ENCODE measurements at places on chromosomes 7 and 10.

GRCh38 chr10:26567351-26567721 lies 129.2 kb downstream of the APBB1IP start:
- no peak for DNase-seq

DNA sequence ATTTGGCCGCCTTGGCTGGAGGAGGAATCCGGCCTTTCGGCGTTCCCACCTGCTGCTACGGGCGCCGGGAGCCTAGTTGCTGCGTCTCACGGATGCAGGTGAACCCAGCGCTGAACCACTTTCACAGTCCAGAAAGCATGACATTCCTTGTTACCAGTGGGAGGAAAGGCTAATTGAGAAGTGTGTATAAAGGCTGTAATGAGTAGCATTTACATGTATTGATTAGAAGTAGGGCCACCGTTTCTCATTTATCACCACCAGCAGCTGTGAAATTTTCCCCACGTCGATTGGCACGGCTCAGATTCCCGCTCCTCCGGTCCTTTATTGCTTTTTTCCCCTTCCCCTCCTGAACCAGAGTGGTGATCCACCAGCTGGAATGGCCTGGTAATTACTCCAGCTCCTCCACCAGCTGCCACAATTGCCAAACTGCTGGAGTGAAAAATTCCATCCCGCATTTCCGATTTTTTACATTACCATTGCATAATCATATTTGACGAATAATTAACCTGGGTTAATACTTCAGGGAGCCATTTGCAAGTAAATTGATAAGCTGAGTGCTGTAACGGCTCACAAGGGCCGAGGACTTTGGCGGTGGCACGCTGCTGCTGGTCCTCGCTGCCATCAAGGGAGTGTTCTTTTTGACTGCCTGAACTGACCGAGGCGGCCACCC lies 153.3 kb downstream of the POU6F2 start:
- no peak for DNase-seq

DNA sequence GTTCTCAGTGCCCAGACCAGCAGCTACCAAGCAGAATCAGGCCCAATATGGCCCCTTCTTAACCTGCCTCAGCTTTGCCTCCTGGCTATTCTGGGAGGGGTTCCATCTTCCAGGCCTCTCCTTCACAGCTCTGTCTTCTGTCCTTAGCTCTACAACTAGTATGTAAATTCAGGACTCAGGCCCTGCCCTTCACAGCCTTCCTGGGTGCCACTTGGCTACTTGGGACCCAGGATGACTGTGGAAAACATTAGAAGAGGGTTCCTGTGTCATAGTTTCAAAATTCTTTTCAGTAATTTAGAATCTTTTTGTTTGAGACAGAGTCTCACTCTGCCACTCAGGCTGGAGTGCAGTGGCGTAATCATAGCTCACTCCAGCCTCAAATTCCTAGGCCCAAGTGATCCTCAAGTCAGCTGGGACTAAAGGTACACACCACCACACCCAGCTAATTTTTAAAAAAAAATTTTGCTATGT lies 33.2 kb upstream of the PAPSS2 start:
- DNase-seq, result no peak

- no peak for DNase-seq
Observed at GRCh38 chr7:17042211-17042610, 160.4 kb upstream of the AGR3 start.

DNA sequence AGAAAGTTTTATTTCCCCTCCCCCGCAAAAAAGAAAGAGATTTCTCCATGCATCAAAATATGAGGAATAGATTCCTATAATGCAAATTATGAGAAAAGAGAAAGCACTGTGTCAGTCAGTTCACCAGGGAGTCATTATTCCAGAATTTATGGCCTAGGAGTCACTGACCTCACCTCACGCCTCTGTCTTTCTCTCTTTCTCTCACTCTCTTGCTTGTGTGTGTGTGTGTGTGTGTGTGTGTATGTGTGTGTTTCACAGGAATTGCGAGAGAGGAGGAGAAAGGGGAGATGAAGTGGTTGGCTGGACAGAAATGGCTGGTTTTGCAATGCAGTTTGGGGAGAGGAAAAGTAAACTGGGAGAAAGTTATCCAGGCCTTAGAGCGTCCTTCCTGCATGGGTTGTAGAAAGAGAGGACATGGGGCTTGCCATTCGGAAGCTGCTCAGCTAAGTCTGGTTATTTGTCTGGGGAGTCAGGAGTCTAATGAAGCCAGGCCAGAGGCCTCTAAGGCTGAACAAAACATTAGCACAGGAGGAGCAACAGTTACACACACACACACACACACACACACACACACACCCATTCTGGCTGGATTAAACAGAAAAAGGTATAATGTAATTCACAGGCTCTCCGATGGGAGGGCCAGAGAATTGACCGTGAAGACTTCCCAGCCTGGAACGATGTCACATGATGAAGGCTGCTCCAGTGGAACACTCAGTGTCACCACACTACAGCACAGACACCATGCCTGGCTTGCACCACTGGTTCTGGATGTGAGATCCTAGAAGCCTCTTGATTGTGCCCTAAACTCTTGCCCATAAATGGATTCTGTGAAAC lies 12.8 kb upstream of the FFAR4 start:
- DNase-seq, result no peak

- DNase-seq, result no peak
Observed at GRCh38 chr10:111093741-111094380, 17.0 kb downstream of the ADRA2A start.

DNA sequence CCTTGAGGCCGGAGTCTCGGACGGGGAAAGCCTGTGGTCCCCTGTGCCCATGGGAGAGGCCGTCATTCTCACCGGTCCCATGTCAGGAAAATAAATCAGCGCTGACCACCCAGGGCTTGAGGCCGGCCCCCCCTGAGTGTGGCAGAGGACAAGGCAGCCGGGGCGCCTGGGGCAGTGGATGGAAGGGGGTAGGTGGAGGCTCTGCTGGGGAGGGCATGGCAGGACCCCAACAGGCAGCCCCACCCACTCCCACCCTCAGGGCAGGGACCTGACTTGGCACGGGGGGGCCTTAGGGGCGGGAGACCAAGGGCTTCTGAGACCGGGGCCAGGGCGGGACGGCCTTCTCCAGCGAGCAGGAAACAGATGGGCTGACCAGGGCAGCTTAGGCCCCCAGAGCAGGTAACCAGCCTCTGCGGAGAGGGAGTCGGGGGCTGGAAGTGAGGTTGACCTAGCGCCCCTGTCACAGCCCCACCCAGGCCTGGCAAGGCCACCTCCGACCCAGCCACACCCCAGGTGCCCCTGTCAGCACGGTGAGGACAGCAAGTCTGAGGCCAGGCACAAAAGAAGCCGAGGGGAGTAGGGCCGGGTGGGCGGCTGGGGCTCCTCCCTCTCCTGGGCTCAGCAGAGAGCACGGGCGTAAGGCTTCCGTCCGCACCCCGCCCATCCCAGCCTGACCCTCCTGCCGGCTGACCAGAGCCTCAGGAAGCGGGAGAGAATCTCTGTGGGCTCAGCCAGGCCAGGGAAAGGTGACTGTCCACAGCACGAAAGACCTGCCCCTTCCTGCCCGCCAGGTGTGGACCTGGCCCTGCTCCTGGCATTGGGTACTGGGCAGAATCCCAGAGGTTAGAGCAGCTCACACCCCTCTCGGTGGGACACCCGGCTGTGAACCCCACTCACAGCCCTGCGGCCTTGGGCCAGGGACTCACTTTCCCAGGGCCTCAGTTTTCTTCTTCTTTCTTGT lies 87.4 kb downstream of the FOXL3 start:
- no peak for DNase-seq

DNA sequence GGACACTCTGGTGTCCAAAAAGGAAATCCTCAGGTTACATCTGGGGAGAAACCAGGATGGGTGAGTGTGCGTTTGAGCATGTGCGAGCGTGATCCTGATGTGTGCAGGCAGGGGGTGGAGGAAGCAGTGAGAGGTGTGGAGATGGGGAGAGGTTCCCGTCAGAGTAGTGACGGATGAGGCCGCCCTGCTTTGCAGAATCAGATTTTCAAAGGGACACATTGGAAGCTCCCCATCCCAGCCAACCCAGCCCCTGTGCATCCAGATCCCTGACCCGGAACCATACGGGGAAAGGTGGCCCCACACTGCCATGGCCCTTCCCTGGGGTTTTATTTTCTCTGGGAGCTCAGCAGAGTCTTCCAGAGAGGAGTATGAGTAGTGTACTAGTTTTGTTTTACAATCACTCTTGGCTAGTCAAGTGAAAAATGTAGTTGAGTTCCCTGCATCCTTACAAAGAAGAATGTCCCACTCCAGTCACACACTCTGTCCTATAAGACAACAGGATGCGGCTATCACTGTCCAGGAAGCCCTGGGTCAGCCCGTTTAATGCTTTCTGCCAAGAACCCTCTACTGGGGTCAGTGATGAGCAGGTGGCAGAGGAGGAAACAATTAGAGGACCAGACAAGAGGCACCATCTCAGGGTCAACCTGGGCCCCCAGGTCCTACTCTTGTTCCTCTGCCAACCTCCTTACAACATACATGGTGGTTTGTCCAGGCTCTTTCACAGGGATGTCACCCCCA lies 46.8 kb upstream of the PDLIM1 start:
- no peak for DNase-seq

DNA sequence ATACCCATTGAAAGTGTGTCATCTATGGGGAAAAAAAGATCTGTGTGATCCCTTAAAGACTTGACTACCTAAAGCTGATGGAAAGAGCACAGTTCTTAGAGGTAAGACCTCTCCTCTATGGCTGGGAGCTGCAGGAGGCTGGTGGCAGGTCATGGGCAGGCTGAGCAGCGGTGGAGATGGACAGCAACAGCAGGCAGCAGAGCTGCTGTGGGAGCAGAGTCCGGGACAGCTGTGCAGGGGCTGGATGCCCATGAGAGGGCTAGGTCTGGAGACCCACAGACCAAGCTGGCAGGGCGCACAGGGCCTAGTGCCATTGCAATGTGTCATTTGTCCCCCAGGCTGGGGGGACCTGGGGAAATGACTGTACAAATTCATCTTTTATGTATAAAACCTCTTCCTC lies 13.4 kb upstream of the EPHA1 start:
- no peak for DNase-seq

DNA sequence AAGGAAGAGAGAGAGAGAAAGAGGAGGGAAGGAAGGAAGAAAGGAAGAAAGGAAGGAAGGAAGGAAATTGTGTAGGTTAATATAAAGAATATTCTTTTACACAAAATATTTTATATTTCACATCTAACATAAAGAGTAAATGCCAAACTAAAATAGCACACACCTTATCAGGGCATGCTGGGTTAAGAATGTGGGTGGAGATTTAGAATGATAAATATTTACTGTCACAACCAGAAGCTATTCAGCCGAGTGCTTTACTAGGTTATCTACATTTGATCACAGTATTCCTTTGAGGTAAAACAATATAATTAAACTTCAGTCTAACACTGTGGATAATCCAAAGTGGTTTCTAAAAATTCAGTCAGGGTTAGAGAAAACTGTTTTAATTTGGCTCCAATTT lies 103.3 kb downstream of the SEMA3A start:
- DNase-seq, result no peak

DNA sequence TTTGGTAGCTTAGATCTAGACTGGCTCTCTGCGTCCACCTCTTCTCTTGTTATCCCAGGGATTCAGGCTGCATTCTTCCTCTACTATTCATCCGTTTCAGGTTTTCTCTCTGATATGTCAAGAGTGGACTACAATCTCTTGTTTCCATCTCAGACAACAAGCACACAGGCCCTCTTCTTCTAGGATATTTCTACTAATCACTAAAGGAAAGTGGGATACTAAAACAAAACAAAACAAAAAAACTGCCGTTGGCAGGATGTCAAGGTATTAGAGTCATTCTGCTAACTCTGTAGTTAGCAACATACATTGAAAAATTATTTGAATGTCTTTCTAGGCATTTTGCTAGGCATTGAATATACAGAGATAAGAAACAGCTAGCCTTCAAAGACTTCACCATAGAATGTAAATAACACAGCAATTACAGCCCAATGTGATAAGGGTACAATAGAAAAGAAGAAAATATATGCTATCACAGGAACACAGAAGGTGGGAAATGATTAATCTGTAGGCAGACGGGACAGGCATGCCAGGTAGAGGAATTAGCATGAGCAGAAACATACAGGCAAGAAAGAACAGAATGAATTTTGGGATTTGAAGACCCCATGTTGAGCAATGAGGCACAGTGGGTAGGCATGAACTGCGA lies 210.5 kb downstream of the CSTF2T start:
- no peak for DNase-seq

GRCh38 chr7:94350734-94351133 lies 44.0 kb upstream of the COL1A2 start:
- no peak for DNase-seq

DNA sequence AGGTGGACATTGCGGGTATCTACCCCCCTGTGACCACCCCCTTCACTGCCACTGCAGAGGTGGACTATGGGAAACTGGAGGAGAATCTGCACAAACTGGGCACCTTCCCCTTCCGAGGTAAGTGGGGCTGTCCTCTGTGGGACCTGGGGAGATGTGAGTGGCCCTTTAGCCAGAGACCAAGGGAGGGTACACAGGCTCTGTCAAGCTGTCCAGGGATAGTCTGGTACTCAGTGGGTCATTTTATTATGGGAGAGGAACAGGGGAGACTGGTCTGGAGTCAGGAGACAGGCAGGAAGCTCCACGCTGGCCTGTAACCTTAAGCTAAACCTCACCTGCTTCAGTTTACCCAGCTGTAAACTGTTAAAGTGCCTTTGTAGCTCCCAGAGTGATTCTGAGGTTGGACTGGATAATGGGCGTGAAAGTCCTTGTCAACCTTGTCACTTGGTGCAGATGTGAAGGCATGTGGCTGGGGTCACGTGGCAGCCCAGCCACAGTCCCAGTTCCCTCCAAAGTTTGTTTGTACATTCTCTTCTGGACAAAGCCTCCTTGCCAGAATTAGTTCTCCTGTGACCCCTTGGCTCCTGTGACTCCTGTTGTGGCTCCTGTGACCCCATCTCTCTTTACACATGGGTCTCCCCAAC lies 729 bp downstream of the HOGA1 start:
- DNase-seq, result no peak

GRCh38 chr7:84161398-84161797 lies 33.2 kb downstream of the SEMA3A start:
- no peak for DNase-seq
